ENCODE measurements at places on chromosomes 5 and 9.

- DNase-seq = no peak
Measured at GRCh38 chr5:178450121-178451028, 139.8 kb downstream of the COL23A1 start.

DNA sequence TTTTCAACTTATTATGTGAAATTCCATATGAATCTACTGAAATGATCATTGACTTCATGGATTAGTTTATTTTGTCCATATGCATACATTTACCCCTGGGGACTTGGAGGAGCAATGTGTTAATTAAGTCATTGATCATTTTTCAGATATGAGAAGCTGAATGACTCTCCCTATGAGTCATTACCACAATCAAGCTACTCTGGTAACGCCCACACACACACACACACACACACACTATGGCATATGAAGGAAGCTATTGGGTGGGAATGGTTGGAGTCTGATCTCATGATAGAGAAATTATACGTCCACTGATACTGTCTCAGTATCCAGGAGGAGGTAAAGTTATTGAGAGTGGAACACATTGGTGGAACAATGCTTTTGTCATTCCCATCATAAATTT, 528.9 kb downstream of the AGTPBP1 start:
- DNase-seq = no peak

GRCh38 chr5:140145818-140146522, 20.2 kb downstream of the IGIP start:
- no peak for DNase-seq

DNA sequence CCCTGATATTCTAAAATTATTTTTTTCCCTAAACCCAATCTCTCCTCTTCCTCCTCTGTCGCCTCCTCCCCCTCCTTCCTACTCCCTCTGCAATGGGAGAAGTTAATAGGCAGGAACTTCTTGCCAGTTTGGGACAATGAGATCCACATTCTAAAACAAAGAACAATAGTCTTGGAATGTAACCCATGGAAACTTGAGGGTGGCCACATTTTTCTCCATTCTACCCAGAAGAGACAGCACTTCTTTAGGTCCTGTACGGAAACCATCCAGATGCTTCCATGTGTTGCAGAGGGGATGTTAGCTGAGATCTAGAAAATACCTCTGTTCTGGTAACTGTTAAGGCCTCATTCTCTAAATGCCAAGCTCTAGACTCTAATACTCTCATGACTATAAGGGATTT, 10.0 kb downstream of the SPARC start:
- DNase-seq = no peak

GRCh38 chr5:173015192-173015591, 31.6 kb downstream of the ATP6V0E1 start:
- no peak for DNase-seq

Data from substantia nigra (tissue), 51 donors.